ENCODE measurements at places on chromosomes 6 and 20. TPM values are rescaled to one million over a fixed set of nuclear protein-coding genes. Genes with fewer than 3 reads are reported as not detected.

Gene SERPINB1
- 14.8 TPM for total RNA-seq

Gene HSPA12B
- 1.8 TPM for total RNA-seq

Gene EYA4
- 0.50 TPM for total RNA-seq

Gene BPI
- total RNA-seq: 10.3 TPM

Gene REM1
- total RNA-seq: 0.19 TPM

Gene HAO1
- total RNA-seq: 17.8 TPM
